D721Med (cell line): ENCODE measurements at places on chromosomes 3 and 15.

- no peak for DNase-seq
Measured at GRCh38 chr3:158846803-158847451, 45.1 kb downstream of the MFSD1 start.

- no peak for DNase-seq
Measured at GRCh38 chr3:107496855-107497254, 25.9 kb upstream of the BBX start.

- no peak for DNase-seq
Measured at GRCh38 chr3:41522612-41523011, 323.3 kb downstream of the CTNNB1 start.

DNA sequence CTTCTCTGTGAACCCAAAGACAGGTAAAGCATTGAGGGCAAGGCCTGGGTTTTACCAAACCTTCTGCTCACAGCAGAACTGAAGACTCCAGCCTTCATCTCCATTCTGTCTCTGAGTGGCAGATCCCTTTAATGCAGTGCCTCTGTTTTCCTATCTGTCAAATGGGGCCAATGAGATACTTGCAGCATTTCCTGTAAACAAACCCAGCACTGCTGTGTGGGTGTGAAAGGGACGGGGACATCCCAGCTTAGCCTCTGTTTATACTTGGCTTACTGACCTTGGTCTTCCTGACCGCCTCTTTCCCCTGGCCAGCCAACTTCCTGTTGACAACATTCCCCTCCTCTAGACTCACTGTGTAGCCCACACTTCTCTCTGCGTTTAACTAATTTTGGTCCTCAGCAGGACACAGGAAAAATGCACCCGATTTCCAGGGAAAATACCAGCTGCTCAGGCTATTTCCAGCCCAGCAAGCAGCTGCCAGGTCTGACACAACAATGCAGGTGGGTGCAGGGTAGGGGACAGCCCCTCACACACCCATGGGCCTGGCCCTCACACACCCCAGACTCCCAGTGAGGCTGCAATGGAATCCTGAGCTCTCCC lies 105.9 kb upstream of the HERC1 start:
- DNase-seq: no peak

GRCh38 chr3:11739123-11739522 lies 95.4 kb upstream of the VGLL4 start:
- no peak for DNase-seq

- no peak for DNase-seq
Measured at GRCh38 chr3:195549931-195550519, 6.9 kb upstream of the PPP1R2 start.

- DNase-seq: no peak
Measured at GRCh38 chr3:149407898-149408297, 30.4 kb upstream of the TM4SF1 start.

DNA sequence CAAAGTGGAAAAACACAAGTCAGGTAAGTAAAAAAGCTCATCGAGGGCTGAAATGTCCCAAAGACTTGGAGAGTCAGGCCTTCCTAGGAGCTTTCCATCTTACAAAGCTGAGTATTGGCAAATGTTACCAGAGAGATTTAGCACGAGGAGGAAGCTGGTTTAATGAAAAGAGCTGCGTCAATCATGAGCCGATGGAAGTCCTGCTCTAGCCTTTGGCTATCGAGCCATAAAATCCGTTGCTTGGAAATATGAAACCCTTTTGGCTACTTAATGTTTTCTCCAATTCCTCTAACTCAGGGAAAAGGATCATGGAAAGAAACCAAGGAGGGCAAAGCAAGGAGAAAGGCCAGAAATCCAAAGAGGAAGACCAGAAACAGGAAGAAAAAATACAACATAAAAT lies 1074.6 kb downstream of the FHIT start:
- no peak for DNase-seq

DNA sequence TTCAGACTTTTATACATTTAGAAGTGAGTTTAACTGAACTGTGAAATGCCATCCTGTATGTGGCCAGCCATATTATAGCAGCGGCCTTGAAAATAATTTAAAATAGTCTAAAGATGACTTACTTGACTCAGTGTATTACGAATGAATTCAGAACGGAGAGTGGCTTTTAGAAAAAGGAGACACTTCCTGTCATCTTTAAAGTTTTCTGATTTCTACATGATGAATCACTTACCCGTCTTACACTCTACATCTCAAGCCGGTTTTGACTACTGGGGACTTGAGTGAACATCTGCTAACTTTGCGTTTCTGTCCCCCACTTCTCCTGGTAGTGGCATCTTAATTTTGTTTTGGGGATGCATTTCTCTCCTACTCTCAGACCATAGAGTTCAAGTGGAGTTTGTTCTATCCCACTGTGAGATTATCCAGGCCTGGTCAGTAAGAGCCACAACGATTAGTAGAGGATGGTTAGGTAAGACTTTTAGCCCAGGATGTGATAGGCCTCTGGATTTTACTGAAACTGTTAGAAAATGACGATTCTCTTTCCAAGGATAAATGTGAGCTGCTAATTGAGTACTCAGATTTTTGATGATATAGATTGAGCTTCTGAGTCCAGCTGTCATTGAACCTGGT lies 175.4 kb upstream of the CADPS start:
- DNase-seq: no peak

GRCh38 chr3:57434041-57434440 lies 110.1 kb downstream of the DNAH12 start:
- DNase-seq: no peak

DNA sequence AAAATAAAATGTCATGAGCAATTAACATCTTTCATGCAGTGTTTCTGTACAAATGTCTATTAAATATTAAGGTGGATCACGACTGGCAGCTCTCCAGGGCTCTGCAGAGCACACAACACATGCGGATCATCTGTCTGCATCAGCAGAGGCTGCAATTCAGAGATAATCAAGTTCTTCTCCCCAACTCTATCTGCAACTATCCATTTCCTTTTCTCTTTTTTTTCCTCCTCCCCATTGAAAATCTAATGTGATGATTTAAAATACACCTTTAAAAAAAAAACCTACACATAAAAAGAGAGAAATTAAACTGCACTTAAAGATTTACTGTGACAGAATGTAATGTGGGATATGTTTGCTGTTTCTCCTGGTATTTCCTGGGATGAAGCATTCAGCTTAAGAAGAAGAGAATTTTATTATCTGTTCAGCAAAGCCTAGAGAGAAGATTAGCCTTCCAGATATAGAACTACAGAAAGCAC lies 352.6 kb upstream of the CCDC54 start:
- DNase-seq: no peak

- DNase-seq: no peak
Measured at GRCh38 chr3:159265705-159266104, 463.9 kb downstream of the MFSD1 start.

GRCh38 chr15:80216911-80217310 lies 35.1 kb downstream of the CTXND1 start:
- DNase-seq: no peak

- DNase-seq: no peak
Measured at GRCh38 chr15:65263313-65263712, 23.4 kb downstream of the PARP16 start.

- DNase-seq: no peak
Measured at GRCh38 chr3:73028803-73029202, 32.2 kb downstream of the PPP4R2 start.

GRCh38 chr3:126880901-126881300 lies 102.0 kb upstream of the PLXNA1 start:
- no peak for DNase-seq

DNA sequence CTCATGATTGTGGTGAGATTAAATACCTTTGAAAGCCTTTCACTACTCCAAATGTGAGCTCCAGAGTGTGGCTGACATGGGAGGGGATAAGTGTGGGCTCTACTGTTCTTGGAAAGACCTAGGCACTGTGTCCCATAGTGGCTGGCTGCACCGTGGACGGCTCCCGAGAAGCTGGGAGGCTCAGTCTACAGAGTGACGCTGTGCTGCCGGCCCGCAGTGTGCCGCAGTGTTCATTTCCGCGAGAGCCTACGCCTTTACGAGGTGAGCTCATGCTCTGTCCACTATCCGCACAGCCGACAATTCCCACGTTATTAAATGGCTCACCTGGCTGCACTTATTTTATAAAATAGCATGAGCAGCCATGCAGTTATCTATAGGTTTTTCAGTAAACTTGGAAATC lies 66.9 kb downstream of the MTHFS start:
- no peak for DNase-seq

GRCh38 chr15:96307856-96308394 lies 22.6 kb upstream of the NR2F2 start:
- no peak for DNase-seq

- no peak for DNase-seq
Measured at GRCh38 chr3:176286476-176287085, 910.7 kb downstream of the TBL1XR1 start.

- no peak for DNase-seq
Measured at GRCh38 chr15:77624868-77625267, 7.8 kb downstream of the LINGO1 start.
